Stimulated activated CD4-positive, alpha-beta T cell treated with anti-CD3 and anti-CD28 coated beads, Interleukin-4, amount 100 ng/mL, for 1 hour (primary cell): ENCODE measurements at places on chromosomes 16 and 17.

GRCh38 chr17:42667088-42667951 lies 8.2 kb downstream of the TUBG2 start:
- no peak for DNase-seq

DNA sequence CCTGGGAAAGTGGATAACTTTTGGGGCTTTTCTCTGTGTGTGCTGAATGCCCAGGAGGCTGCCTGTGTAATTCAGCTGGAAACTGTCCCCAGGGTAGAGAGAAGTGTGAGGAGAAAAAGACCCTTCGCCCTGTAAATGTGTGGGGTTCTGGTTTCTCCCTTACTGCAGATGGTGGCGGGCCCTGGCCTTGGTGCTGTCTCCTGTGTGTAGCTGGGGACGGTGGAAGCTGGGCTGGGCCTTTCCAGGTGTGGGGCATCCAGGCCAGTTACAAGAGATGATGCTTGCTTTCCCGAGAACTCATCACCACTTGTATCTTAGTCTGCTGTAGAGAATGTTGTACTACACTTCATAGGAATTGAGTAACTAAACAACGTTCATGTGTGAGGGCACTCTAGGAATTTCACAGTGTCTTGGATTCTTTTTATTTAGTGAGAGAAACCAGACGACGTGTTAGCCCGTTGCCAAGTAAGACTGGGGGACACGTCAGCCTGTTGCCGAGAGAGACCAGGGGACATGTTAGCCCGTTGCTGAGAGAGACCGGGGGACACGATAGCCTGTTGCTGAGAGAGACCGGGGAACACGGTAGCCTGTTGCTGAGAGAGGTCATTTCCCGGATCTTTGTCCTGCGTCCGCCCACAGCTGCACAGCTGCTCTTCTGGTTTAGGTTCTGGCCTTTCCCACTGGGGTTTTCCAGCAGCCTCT lies 43.1 kb downstream of the TBCD start:
- DNase-seq = no peak

GRCh38 chr16:69123910-69124309 lies 8.5 kb downstream of the CHTF8 start:
- peak; percentile 62 for DNase-seq

DNA sequence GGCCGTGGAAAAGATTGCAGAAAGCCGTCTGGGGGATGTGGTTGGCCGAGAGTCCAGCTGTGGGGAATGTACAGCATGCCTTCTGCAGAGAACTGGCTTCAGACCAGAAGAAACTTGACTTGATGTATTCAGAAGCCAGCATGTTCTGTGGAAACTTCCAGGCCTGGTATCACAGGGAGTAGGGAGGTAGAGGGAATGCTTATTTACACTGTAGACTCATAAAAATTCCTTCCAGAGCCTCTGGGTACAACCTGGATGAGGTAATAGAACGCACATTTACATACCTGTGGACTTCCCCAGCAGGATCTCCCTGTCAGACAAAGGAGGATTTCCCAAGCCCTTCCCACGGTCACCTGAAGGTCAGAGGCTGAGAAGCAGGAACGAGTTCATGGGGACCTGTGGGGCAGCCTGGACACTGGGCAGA lies 11.8 kb upstream of the GAS7 start:
- DNase-seq = no peak

DNA sequence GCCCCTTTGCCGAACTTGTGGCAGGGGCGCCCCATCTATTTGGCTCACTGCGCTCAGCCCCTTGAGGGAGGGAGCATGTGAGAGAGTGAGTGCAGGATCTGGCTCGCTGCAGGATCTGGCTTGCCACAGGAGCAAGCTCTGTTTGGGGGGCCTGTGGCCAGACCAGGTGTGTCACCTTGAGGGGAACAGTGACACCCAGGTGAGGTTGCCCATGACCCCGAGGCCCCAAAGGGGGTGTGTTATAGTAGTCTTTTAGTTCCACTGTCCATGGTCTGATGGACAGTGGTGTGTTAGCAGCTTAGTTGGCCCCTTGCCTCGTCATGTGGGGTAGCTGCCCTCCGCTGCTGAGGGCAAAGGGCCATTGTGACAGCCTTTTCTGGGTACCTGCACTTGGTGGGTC lies 41.6 kb downstream of the CCDC42 start:
- no peak for DNase-seq

GRCh38 chr17:78383725-78384471 lies 5.4 kb downstream of the PGS1 start:
- DNase-seq = peak; percentile 60
